DMS53 (cell line): ENCODE measurements at places on chromosomes 7 and 10.

DNA sequence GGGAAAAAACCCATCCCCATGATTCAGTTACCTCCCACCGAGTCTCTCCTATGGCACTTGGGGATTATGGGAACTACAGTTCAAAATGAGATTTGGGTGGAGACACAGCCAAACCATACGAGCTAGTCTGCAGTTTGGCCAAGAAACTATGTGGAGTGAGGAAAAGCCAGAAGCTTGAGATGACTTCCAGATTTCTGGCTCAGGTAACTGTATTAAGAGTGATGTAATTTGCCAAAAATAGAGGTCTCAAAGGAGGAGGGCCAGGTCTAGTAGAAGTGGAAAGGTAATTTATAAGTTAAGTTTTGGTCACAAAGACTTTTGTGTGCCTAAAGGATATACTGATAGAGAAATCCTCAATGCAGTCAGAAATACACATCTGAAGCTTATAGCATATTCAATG is 279.7 kb upstream of the MGMT start:
- no peak for DNase-seq

GRCh38 chr10:30827531-30828120 is 198.1 kb upstream of the LYZL2 start:
- DNase-seq, result peak; percentile 60

GRCh38 chr10:1960982-1961381 is 223.7 kb upstream of the ADARB2 start:
- no peak for DNase-seq

DNA sequence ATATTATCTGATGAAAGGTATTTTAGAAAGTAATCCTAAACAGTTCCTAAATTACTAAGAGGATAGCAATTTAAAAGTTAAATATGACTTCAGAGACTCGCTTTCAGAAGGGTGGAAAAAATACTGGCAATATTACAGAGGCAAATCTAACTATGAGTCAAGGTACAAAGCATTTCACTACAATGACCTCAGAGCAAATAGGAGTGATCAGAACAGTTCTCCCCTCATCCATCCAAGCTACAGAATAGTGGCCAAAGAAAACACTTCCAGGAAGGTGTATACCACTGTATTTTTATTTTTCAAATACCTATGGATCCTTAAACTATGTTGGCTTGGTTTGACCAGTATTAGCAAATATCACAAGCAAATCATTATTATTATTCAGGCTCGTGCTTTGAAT is 112.8 kb upstream of the ODAD2 start:
- no peak for DNase-seq

- DNase-seq, result peak; percentile 36
Measured at GRCh38 chr7:78448911-78449310, 650.3 kb downstream of the PHTF2 start.

GRCh38 chr10:6002809-6003510 is 25.6 kb upstream of the IL15RA start:
- DNase-seq, result no peak

DNA sequence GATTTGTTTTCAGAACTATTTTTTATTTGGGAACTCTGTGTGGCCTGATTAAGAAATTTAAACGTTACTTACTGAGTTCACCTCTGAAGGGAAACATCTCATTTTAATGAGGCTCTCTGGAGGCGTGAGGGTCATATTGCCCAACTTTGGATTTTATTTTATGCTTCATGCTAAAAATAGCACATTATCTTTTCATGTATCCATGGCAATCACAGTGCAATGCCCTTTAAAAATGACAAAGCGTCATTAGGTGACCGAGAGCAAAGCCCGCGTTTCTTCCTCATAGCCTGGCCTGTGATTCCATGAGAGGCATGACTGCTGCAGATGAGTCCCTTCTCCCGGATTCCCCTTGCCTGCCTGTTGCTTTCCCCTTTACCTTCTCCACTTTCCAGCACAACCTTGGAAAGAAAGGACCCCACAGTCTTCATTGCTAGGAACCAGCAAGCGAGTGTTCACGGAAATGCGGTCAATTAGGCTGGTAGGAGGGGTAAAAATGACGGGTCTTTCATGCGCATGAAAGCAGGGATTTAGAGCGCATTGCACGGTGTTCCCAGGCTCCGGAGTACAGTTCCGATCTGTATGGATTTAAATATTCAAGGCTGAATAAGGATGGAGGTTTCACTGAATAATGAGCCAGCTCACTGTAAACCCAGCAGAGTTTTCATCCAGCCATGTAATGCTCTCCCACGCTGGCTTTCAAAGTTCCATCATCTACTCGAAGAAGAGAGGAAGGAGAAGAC is 98.2 kb upstream of the PITRM1 start:
- DNase-seq, result no peak

DNA sequence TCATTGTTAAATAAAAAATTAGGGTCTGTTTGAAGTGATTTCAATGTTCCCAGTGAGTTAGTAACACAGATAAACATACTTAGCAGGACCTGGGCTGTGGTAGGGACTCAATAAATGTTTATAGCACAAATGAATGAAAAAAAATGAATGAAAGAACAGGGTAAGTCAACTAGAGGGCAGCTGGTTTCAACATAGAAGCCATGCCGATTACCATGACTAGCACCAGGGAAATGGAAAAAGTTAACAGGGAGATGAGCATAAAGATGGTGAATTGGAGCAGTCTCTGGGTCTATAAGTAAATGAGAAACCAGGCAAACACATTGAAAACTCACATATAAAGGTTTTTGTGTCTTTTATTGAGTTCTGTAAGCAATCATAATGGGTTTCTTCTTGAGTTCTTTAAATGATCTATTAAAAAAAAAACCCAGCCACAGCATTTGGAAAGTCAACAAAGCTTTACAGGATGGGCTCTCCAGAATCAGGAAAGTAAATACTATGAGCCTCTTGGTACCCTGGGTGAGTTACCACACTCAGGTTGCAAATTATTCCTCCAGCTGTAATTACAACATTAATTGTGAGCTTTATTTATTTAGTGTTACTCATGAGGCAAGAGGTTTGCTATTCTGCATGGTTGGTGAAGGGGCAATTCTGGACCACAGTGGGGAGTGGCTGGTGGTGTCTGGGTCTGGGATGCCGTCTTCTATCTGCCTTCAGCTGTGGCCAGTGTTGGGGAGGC is 46.1 kb upstream of the MTPN start:
- peak; percentile 76 for DNase-seq

DNA sequence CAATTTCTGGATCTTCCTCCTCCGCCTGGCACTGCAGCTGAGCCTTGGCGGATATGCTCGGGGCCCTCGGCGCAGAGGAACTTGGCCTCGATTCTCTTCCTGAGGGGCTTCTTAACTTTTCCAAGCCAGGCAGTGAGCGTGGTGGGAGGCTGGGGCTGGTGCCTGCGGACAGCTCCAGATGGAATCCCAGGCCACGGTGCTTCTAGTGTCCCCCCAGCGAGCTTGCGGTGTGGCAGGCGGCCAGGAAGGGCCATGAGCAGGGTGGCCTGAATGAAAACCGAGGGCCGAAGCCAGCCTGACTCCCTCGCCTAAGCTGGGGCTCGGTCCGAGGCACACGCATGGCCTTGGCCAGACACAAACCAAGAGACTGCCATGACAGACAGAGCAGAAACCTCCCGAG is 31.3 kb downstream of the RCC1L start:
- no peak for DNase-seq
